ENCODE measurements at places on chromosomes 12 and 14. TPM values are rescaled to one million over a fixed set of nuclear protein-coding genes. Genes with fewer than 3 reads are reported as not detected.
A peak's percentile ranks its signal among the peaks of the same experiment; 100 is the strongest.

DNA sequence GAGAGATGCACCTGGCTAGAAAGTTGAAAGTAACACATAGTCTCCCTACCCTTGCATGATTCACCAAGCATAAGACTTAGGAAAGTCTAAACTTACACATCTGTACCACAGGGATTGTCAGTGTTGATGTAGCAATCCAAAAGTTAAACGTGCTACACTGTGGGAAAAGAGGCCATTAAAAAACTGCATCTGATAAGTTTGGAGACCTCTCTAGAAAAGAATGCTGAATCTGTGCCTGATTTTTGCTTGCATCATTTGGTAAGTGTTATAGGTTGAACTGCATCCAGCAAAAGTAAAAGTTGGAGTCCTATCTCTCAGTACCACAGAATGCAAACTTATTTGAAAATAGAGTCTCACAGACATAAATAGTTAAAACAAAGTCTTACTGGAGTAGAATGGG, 126.6 kb downstream of the SLC6A15 start:
- DNase-seq = no peak

GRCh38 chr14:40119321-40119720, 687.1 kb upstream of the FBXO33 start:
- DNase-seq = no peak

- no peak for DNase-seq
Observed at GRCh38 chr14:65915125-65915524, 502.6 kb downstream of the FUT8 start.

- DNase-seq = peak; percentile 68
Observed at GRCh38 chr14:61927060-61927459, 164.8 kb downstream of the SNAPC1 start.

DNA sequence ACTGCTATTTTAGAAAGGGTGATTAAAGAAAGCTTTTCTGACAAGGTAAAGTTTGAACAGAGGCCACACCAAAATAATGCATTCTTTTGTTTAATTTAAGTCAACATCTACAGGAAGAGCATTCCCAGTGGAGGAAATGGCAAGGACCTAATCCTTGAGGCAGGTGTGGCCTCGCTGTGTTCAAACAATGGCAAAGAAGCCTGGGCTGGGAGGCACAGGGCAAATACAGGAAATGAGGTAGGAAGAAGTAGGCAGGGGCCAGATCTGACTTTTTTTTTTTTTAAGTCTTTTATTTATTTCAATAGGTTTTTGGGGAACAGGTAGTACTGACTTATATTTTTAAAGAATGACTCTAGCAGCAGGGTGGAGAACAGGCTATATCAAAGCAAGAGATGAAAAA, 53.5 kb downstream of the ARMH4 start:
- DNase-seq = no peak

- DNase-seq = peak; percentile 81
Observed at GRCh38 chr12:9509464-9510161, 98.1 kb downstream of the KLRB1 start.

- DNase-seq = peak; percentile 81
Observed at GRCh38 chr12:50589650-50590435, 85.1 kb downstream of the DIP2B start.

GRCh38 chr14:54374117-54374884, 22.5 kb upstream of the CDKN3 start:
- DNase-seq = no peak

CATSPERB gene
- total RNA-seq = 0.21 TPM

- no peak for DNase-seq
Observed at GRCh38 chr14:61183196-61183885, 97.8 kb downstream of the TMEM30B start.

GRCh38 chr12:123713823-123714585, 1.9 kb downstream of the ATP6V0A2 start:
- no peak for DNase-seq

RASAL1 gene
- not detected for total RNA-seq

DNA sequence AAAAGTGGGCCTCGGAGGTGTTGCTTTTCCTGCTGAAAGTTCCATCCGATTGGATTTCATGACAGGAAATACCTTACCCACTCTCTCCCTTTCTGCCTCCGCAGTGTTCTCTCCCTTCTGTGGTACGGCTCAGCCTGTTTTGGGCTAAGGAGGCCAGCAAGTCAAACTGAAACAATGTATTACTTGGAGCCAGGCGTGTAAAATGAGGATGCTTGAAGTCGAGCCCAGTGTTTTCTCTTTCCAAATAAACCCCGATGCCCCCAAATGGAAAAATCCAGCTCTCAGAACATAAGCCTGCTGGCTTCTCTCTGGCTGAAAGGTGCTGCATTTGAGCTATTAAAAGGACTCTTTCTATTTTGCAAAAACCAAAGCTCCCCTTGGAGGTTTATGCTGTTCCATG, 124.7 kb downstream of the ZNF664 start:
- DNase-seq = no peak

DNA sequence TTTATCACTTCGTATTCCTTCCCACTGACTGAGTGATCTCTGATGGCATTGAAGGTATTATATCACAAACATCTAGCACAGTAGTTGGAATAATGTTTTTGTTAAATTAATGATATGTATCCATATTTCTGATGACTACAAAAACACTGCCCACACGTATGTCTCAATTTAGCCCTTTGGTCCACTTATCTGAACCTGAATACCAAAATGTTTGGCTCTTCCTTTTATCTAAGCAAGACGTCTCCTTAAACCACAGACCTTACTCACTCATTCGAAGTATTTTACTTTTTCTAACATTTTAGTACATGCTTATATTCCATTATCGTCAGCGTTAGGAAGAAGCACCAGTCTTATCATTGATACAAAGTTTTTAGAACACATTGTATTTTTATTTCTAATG, 126.4 kb downstream of the PIK3C2G start:
- DNase-seq = no peak

GRCh38 chr12:13189264-13189663, 7.3 kb upstream of the EMP1 start:
- DNase-seq = no peak

KRT2 gene
- not detected for total RNA-seq

GRCh38 chr12:121575952-121576625, 4.7 kb downstream of the KDM2B start:
- DNase-seq = peak; percentile 14

- no peak for DNase-seq
Observed at GRCh38 chr14:79596551-79596950, 614.8 kb downstream of the DIO2 start.

C12orf54 gene
- total RNA-seq = 2.8 TPM

GLT8D2 gene
- total RNA-seq = 20.0 TPM

- peak; percentile 40 for DNase-seq
Observed at GRCh38 chr12:105100207-105100985, 7.1 kb upstream of the WASHC4 start.

GRCh38 chr14:105844810-105845724, 318.7 kb downstream of the TMEM121 start:
- DNase-seq = no peak

GRCh38 chr14:100042286-100042685, 22.9 kb upstream of the EVL start:
- DNase-seq = no peak

DNA sequence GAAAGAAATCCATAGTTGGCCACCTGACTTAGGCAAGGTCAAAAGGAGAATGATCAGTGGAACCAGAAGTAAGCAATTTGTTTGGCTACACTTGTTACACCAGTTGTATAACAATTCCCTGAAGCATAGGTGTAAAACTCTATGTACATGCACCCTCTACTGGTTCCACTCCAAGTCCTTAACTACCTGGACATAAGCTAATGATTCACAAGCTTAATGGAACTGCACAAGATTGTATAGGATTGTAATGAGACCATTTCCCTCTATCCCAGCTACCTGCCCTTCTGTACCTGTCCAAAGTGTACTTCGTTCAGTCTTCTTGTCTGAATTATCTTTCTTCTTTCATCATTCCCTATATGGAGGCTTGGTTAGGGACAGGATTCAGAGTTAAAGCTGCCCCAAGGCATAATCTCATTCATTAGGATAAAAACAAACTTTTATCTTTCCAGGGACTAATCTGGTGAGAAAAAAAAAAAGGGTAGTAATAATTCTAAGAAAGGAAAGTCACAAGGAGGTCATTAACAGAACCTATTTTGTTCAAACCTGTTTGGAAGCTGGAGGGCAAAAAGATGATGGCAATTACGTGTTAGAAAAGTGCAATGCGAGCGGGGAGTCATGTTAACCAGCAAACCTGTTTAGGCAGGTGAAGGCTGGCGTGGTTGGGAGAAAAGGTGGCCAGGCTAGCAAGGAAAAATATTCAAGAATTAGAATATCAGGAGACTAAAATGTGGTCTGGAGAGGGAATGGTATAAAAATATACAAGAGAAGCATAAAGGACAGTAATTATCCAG, 2.8 kb upstream of the TMEM52B start:
- peak; percentile 93 for DNase-seq

DNA sequence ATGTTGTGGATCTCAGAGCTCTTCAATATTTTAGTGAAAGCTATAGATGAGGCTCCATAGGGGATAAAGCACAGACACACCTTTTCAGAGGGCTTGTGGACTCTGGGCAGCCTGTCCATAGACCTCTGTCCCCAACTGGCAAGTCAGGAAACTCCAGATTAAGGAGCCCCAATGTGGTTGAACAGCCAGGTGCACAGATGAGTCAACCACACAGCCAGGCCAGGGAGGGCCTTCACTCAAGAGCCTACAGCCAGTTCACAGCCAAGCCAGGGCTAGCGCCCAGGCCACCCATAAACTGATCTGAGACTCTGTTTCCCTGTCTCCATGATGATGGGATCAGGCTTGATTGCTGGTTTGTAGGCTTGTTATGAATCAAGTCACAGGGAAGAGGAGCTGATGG, 1.0 kb upstream of the BDKRB2 start:
- DNase-seq = peak; percentile 58

DNA sequence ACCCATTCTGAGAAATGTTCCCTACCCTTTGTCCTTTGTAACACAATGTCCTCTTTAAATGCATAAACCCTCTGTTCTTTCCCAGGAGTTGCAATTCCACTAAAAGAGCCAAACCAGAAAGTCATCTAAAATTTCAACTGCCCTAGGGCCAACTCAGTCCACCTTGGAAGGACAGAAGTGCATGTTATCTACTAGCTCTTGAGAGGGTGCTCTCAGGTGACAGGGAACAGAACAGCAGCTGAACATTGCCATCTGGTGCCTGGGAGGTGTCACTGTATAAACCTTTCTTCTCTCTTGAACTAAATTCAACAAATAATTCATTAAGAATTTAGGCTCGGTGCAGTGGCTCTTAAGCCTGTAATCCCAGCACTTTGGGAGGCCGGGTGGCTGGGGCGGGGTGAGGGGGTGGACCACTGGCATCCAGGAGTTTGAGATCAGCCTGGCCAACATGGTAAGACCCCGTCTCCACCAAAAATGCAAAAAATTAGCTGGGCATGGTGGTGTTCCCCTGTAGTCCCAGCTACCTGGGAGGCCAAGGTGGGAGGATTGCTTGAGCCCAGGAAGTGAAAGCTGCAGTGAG, 10.3 kb upstream of the FERMT2 start:
- peak; percentile 53 for DNase-seq

IGF1 gene
- not detected for total RNA-seq

- DNase-seq = no peak
Observed at GRCh38 chr14:85273099-85273677, 256.8 kb upstream of the FLRT2 start.

DNA sequence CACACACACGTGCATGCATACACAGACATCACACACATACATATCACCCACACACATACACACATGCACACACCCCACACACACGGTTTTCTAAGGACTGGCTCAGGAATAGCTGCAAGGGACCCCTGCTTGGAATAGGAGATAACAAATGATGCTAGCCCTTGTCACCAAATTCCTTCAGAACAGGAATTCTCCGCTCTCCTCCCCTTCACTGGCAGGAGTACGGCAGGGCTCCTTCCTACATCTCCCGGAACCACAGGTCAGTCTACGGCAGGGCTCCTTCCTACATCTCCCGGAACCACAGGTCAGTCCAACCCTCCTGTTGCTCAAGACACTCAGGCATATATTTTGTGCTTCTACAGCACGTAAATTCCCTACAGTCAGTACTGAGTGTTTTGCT, 23.9 kb downstream of the PHLDA1 start:
- no peak for DNase-seq

CDCA3 gene
- 1.8 TPM for total RNA-seq

- DNase-seq = no peak
Observed at GRCh38 chr14:24286996-24287395, 12.6 kb downstream of the DHRS1 start.

DNA sequence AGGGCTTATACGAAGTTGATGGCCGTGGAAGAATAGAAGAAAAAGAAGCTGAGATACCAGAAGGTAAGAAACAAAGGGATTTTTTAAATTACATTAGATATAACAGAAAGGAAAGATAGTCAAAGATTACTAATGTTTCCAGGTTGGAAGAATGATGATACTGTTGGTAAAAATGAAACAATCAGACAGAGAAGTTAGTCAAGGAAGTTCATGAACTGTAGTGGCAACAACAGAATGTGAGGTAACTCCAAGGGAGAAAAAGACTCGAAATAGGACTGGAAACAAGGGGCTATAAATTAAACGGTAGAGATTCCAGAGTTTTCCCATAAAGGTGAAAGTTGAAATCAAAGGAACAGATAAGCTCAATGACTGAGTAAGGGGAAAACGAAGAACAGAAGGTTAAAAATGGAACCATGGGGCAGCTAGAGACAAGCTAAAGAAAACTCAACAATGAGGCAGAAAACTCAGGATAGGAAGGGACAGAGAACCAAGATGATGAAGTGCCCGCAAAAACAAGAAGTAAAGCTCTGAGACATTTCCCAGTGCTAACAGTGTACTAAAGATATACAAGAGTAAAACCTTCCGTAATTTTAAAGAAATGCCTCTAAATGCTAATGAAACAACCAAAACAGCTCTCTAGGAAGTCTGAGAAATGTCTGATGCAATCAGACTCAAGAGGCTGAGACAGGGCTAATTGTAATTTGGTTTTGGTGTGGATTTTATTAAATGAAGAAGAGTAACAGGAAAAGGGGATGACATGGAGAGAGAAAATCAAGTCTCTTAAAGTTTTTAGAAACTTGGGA, 70.0 kb downstream of the PPP2R5E start:
- DNase-seq = no peak

ABCD2 gene
- total RNA-seq = not detected

DNA sequence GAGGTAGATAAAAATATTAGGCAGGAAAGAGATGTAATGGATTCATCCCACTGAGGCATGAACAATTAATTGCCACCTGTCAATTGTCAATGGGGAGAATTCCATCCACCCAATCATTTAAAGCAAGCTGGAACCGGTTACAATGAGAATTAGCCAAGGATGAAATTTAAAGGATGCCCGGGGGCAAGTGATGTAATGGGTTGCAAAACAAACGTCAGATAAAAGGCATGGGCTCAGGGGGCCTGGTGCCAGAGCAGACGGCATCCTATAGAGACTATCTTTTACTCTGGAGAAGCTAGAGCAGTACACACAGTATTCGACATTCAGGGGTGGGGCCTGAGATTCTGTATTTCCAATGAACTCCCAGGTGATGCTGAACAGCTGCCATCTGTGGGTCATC, 80.5 kb upstream of the ZFP36L1 start:
- no peak for DNase-seq

- peak; percentile 12 for DNase-seq
Observed at GRCh38 chr12:4648104-4648500, 749 bp downstream of the AKAP3 start.

GRCh38 chr14:66508547-66508845, 549 bp downstream of the GPHN start:
- DNase-seq = no peak

Measured in mammary epithelial cell (primary cell).